ENCODE measurements at places on chromosomes 13 and 19.

DNA sequence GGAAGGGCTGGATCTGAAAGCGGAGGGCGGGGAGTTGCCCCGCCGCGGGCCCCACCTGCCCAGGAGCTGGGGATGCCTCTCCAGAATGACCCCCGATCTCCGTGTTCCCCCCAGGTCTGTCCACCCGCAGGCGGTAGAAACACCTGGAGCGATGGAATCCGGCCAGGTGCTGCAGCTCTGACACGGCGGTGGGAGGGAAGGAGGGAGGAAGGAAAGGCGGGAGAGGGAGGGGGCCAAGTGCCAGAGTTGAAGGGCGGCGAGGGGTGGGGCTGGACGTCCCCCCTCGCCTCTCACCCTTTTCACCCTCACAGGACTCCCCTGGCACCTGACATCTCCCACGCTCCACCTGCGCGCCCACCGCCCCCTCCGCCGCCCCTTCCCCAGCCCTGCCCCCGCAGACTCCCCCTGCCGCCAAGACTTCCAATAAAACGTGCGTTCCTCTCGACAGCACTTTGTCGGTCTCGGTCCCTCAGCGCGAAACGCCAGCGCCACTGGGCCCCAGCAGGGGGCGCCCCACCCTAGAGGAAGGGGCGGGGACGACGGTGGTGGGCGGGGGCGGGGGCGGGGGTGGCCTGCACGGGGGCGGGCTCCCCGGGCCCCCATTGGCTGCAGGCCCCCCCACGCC lies 337 bp upstream of the FXYD7 start:
- no peak for DNase-seq

DNA sequence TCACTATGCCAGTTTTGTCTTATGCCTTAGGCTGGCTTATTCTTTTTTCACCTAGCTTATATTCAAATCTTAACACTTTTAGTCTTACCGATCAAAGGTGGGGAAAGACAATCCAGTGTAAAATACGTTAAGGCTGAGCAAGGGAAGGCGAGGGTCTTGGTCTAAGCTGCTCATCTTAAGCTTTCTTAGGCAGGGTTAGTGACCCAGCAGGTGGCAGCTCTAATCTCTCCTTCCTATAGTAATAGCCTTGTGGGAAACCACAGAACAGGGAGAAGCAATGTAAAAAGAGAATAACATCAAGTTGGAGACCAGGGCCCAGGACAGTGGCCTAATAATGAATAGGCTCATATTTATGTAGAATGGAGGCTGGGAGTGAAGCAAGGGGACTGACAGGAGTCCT lies 45.9 kb downstream of the COG3 start:
- no peak for DNase-seq

DNA sequence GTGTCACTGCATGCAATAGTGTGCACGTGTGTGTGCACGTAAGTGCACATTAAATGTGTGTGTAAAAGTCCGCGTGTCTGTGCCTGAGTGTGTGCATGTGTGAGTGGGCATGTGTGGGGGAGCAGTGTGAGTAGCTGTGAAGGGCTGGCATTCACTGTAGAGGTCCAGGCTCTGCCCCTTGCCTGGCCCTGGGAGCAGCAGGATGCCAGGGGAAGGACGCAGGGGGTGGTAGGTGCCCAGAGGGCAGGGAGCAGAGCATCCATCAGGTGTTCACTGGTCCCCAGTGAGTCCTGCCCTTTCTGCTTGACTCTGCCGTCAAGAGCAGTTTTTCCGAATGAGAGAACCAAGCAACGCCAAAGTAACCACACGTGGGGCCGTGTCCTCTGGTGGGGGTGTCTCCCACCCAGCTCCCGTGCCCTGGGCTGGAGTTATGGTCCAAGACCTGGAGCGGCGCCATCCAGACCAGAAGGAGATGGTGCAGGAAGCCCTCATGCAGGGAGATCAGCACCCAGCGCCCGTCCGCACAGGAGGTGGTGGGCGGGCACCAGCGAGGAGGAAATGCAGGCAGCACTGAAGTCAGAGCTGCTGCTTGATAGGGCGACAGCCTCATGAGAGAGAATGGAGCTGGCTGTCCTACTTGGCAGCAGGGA lies 68.5 kb downstream of the TEX29 start:
- DNase-seq: no peak

DNA sequence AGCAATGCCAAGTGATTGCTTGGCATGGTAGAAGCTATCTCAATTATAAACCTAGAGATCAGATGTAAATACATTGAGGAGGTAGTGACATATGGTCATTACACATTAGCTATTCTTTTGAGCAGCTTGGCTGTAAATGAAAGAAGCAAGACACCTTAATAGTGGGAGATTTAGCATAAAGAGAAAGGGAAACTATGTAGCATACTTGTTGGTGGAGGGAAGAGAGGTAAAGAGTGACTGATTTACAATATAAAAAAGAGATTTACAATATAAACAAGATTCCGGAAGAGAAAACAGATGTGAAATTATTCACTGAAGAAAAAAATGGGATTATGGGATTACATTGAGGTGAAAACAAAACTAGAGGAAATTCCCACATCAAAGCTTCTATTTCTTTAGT lies 2009.6 kb downstream of the OLFM4 start:
- no peak for DNase-seq

DNA sequence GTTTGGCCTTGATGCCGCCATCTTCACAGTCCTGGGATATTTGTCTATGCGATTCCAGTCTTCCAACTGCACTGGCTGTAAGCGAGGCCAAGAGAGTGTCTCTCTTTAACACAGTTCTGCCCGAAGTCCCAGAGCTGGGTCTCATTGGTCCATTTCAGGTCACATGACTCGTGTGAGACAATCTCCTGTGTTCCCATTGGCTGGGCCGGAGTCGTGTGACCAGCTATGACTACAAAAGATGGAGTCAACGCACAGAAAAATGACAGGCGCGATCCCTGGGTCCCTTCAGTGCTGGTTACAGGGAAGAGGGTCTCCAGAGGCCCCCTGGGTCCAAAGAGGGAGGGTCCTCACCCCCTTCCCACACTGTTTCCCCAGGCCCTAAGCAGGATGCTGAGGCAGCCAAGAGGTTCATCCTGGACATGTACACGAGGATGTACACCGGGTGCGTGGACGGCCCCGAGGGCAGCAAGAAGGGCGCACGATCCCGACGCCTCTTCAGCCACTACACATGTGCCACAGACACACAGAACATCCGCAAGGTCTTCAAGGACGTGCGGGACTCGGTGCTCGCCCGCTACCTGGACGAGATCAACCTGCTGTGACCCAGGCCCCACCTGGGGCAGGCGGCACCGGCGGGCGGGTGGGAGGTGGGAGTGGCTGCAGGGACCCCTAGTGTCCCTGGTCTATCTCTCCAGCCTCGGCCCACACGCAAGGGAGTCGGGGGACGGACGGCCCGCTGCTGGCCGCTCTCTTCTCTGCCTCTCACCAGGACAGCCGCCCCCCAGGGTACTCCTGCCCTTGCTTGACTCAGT lies 15.9 kb upstream of the S1PR4 start:
- DNase-seq: no peak

GRCh38 chr13:34628209-34628682 lies 313.8 kb upstream of the NBEA start:
- DNase-seq: no peak

DNA sequence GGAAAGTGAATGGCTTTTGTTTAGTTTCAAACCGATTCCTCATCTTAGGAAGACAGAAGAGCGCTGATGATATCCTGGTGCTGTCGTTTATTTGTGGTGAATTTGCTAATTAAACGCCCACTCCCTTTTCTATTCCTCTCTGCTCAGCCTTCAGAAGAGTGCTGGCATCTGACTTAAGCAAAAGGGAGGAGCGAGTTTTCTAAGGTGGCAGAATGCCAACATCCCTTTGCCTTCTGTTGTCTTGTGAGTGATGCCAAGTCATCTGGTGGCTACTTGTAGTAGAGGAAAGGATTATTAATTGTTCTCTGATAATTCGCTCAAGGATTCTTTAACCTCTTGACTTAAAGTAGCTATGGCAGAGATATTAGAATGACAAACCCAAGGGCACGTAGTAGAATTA lies 68.1 kb downstream of the ERCC5 start:
- DNase-seq: no peak
